ENCODE measurements at places on chromosomes 6 and 20. TPM values are rescaled to one million over a fixed set of nuclear protein-coding genes. Genes with fewer than 3 reads are reported as not detected.

DNA sequence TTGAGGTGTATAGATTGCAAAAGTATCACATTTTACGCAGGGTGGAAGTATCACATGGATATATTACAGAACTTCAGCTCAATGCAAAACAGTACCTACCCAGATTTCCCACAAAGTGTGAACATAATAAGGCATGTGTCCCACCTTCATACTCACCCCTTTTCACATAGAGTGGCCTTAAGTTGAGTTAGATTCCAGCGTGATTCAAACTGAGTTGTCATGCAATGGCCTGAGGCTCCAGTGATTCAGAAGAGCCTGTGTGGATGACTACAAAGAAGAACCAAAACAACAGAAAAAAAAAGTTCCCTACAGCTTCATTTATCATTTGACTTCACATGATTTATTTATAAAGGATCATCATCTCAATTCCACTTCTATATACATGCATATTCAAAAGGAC lies 309.7 kb downstream of the SLC35F1 start:
- ATAC-seq = no peak

- ATAC-seq = no peak
Observed at GRCh38 chr6:137772541-137773250, 94.4 kb upstream of the TNFAIP3 start.

- no peak for ATAC-seq
Observed at GRCh38 chr6:169811521-169812256, 60.3 kb downstream of the ERMARD start.

GRCh38 chr20:21548390-21549035 lies 34.6 kb upstream of the NKX2-2 start:
- ATAC-seq = no peak

DNA sequence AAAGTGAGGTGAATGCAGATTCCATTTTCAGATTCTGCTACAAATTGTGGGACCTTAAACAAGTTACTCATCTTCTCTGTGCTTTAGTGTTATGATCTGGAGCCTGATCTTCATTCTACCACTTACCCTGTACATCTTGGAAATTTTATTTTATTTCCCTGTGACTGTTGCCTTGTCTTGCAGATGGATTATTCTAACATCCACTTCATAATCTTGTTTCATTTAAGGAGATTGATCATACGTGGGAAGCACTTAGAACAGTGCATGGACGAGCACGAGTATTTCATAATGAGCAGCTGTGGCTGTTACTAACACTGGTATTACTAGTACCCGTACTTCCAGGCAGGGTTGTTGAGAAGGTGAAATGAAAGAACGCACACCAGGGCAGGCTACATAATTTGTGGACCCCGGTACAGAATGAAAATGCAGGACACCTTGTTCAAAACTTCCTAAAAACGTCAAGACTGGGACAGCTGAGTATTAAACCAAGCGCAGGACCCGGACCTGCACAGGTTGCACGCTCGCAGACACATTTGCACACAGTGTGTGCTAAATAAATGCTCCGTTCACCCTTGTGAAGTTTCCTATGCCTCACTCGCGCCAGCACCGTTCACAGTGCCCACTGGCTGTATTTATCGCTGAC lies 535 bp upstream of the CCDC170 start:
- ATAC-seq = peak; percentile 14

DNA sequence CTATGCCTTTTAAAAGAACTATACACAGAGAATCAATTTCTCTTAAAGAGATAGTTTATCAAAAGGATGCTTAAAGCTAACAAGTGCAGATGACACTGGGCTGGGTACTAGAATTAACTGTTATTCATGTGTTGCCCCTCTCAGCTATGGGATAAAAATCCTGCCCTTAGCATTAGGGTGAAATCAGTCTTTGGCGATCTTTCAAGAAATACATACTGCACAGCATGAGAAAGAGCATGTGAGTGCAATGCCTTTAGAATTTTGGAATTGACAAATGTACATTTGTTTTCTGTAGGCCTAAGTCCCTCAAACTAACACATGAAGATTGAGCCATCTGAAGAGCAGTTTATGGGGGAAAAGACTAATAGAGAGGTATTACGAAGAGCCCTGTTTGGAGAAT lies 115.4 kb downstream of the ZFP64 start:
- no peak for ATAC-seq

DNA sequence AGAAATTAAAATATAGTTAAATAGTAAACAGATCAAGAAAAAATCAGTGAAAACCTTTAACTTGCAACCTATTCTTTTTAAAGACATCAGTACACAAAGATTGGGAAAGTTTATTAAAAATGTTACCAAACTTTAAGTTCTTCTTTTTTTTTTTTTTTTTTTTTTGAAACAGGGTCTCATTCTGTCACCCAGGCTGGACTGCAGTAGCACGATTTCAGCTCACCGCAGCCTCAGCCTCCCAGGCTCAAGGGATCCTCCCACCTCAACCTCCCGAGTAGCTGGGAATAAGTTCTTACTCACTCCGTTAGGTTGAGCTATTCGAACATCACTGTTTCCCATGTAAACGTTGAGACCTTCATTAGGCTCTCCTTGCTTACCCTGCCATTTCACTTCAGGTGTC lies 5.6 kb downstream of the MAP3K5 start:
- ATAC-seq = no peak

The NRSN1 gene
- total RNA-seq = 0.40 TPM

The TRAPPC3L gene
- total RNA-seq = not detected

The C6orf58 gene
- total RNA-seq = not detected

The MAFB gene
- total RNA-seq = 17.0 TPM

The PI16 gene
- total RNA-seq = 48.1 TPM

The CEBPB gene
- 103 TPM for total RNA-seq

The VAPB gene
- 34.9 TPM for total RNA-seq
